ENCODE measurements at places on chromosomes 3 and 15. TPM values are rescaled to one million over a fixed set of nuclear protein-coding genes. Genes with fewer than 3 reads are reported as not detected.

RBPMS2 gene
- 4.8 TPM for total RNA-seq

PCOLCE2 gene
- total RNA-seq = 3.8 TPM

DNA sequence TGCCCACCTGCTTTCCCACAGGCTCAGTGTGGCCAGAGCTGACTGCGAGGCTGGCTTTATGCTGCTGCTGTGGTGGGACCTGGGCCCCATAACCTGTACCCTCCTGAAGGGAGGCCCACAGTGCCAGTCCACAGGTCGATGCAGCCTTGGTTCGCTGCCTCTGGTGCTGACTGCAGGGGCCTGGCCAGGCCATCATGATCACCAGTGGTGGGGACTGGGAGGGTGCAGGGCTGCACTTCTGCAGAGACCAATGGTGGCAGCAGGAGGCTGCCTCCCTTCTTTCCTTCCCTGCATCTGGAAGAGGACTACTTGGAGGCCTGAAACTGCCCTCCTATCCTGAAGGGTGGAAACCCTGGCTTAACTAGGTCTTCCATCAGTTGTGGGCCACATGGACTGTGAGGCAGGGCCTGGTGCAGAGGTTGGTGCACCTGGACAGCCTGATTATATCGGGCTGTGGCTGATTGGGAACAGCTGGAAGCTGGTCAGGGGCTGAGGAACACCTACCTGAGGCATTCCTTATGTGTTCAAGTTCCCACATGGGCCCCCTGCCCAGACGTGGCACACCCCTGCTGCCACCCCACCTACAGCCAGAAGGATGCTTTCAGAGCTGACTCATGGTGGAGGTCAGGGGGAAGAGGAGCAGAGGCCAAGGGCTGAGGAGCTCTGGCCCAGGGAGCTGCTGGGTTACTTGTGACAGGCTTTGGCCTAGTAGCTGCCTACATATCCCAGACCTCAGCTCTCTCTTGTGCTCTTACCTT is 29.8 kb downstream of the POMGNT2 start:
- DNase-seq = peak; percentile 80

DZIP1L gene
- total RNA-seq = 21.9 TPM

HDC gene
- not detected for total RNA-seq
